ENCODE measurements at places on chromosomes 2 and 18.

GRCh38 chr2:208311954-208312353 is 45.9 kb downstream of the PIKFYVE start:
- no peak for DNase-seq

DNA sequence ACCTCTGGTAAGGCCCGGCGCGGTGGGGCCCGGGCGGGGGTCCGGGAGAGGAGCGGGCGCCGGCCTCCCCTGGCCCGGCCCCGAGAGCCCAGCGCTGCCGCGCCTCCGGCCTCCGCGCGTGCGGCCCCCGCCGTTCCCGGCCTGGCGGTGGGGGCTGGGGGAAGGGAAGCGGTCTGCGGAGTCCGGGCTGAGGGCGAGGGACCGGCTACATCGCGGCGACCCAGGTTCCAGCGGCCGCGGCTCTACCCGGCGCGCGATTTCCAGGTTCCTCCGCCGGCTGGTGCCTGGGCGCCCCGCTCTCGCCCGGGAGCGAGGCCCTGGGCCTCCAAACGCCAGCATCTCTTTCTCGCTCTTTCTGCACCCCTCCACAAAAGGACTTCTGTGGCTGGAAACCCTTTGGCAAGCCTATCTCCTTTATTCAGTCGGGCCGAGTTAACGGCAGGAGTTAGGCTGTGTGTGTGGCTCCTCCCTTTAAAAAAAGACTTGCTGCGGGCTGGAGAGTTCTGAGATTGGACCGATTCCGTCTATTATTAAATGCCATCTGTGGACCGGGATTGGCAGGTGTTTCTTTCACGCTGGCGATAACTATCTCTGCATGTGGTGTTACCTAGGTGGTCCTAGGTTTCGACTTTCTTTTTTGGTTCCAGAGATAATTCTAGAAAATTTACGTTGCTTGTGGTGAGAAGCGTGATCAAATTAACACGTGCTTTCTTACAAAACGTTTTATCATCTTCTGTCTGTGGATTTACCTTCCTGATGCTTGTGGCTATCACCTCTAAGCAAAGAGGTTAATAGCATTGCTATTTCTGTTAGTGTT is 592 bp downstream of the ME2 start:
- peak; percentile 52 for DNase-seq

DNA sequence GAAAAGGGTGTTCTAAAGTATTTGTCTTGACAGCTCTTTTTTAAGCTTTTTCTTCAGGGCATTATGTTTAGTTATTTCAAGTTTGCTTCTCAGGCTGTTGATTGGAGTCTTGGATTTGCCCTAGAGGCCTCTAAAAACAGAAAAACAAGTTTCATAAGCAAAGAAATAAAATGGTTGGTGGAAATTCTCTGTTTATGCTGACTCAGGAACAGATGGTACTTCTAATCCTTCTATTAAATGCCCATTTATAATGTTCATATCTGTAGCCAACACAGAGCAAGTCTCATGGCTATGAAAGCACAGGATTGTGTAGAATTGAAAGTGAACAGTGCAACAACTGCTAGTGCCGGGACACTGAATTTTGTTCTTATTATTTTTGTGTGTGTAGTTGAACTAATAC is 60.4 kb downstream of the KCNJ3 start:
- no peak for DNase-seq

GRCh38 chr2:121120411-121120810 is 164.6 kb downstream of the TFCP2L1 start:
- no peak for DNase-seq

- DNase-seq: no peak
Measured at GRCh38 chr2:26569216-26570082, 71.7 kb downstream of the CIB4 start.

- DNase-seq: no peak
Measured at GRCh38 chr2:208326016-208326415, 60.0 kb downstream of the PIKFYVE start.

DNA sequence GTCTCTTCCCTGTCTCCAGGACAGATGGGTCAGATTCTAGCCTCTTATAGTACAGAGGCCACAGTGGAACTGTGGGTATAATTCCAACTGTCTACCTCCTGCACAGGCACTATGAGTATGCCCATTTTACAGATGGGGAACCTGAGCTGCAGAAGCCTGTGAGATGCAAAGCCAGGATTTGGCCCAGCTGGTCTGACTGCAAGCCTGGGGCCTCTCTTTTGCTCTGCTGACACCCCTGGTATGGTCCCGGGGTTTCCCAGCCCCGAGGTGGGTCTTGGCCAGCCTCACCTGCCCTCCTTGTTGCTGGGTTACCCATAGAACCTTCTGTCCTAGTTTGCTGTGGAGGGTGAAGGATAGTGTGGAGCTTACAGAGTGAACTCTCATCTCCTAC is 9.8 kb downstream of the HS6ST1 start:
- DNase-seq: no peak

DNA sequence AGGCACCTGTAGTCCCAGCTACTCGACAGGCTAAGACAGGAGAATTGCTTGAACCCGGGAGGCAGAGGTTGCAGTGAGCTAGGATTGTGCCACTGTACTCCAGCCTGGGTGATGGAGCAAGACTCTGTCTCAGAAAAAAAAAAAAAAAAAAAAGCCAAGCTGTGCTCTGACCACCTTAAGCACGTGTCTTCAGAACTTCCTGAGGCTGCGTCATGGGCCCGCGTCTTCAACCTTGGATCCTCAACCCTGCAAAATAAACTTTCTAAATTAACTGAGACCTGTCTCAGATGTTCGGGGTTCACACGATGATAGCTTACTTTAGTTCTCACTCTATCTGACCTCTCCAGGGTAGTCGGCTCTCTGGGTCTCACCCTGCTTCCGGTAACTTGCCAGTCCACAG is 65.8 kb upstream of the CABLES1 start:
- DNase-seq: peak; percentile 34

- no peak for DNase-seq
Measured at GRCh38 chr2:199460846-199461710, 3.3 kb upstream of the SATB2 start.

GRCh38 chr2:6526093-6526824 is 339.4 kb downstream of the CMPK2 start:
- no peak for DNase-seq

DNA sequence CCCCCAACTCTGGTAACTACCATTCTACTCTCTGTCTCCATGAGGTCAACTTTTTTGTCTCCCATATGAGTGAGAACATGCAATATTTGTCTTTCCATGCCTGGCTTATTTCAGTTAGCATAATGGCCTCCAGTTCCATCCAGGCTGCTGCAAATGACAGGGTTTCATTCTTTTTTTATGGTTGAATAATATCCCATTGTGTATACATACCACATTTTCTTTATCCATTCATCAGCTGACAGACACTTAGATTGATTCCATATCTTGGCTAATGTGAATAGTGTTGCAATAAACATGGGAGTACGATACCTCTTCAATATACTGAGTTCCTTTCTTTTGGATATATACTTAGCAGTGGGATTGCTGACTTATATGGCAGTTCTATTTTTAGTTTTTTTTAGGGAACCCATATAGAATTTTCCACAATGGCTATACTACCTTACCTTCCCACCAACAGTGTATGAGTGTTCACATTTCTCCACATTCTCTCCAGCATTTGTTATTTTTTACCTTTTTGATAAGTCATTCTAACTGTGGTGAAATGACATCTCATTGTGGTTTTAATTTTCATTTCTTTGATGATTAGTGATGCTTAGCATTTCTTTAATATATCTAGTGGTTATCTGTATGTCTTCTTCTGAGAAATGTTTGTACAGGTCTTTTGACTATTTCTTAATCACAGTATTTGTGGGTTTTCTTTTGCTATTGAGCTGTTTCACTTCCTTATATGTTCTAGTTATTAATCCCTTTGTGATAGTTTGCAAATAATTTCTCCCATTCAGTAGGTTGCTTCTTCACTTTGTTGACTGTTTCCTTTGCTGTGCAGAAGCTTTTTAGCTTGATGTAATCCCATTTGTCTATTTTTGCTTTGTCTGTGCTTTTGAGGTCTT is 112.2 kb downstream of the SRBD1 start:
- DNase-seq: no peak

DNA sequence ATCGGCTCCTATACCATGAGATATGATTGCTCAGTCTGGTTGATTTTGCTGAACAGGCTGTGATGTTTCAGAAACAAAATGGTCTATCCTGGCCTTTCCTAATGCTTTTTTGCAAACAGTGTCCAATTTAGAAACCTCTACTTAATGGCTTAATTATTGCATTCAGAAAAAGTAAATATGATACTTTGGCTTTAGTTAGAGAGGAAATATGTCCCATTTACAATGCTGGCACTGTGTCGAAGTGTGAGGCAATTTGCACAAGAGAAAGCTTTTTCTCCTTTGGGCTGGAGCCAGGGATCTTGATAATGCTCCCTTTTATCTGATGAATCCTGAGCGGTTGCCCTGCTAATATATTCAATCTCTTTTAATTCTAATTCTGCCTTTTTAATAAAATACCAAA is 418.9 kb downstream of the EPHA4 start:
- DNase-seq: no peak

- DNase-seq: no peak
Measured at GRCh38 chr2:190505696-190506095, 28.8 kb downstream of the NEMP2 start.

DNA sequence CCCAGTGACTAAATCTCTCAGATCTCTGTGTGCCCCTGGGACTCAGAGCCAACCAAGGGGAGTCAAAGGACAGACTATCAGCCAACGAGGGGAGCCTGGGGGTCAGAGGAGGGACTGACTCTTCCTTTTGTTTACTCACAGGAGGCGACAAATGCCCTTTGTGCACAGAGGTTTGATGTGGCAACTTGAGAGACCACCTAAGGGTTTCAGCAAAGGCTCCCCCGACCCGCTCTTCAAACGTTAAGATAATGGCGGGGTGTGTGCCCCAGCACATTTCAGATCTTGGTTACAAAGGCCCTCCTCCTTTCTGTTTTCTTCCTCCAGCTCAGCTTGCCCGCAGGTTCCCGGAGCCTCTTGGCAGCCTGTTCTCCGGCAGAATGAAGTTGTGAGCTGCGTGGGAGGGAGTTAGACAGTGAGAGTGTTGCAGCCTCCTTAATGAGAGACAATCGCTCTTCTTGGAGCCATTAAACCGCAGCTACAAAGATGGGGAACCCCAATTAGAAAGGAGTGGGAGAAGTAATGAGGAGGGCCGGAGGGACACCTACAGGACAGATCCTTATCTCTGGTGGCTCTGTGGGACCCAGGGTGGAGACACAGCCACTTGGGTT is 76.2 kb downstream of the KIAA2012 start:
- DNase-seq: no peak

- no peak for DNase-seq
Measured at GRCh38 chr2:215313255-215313613, 1.4 kb downstream of the ATIC start.

DNA sequence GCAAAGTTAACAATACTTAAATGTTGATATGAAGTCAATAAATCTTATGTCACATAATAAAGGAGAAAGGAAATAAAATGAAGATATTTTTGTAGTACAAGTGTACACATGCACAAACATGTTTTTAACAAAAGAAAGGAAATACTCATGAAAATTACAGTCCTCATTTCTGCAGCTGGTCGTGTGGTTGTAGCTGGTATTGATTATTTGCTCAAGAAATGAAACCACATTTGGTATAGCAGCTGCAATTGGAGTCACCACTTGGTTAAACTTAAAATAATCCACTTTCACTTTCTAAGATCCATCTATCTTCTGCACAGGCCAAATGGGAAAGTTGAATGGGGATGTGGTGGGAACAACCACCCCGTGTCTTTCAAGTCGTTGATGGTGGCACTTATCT is 580.5 kb upstream of the NRXN1 start:
- DNase-seq: no peak

DNA sequence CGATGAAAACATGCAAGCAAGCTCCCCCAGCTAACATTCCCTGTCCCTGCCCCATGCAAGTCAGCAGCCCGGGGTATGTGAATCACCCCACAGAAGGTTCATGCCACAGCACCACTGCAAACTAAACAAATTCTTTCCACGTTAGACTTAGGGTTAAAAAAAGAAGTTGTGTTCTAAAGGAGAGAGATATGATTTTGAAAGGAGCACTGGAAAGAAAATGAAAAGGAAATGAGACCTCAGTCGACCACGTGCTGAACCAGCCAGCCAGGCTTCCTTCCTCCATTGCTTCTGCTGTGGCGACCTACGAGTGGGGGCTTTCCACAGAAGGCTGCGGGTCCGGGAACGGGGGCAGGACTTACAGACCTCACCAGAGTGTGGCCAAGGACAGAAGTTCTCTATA is 52.0 kb downstream of the ARL4C start:
- DNase-seq: peak; percentile 70

DNA sequence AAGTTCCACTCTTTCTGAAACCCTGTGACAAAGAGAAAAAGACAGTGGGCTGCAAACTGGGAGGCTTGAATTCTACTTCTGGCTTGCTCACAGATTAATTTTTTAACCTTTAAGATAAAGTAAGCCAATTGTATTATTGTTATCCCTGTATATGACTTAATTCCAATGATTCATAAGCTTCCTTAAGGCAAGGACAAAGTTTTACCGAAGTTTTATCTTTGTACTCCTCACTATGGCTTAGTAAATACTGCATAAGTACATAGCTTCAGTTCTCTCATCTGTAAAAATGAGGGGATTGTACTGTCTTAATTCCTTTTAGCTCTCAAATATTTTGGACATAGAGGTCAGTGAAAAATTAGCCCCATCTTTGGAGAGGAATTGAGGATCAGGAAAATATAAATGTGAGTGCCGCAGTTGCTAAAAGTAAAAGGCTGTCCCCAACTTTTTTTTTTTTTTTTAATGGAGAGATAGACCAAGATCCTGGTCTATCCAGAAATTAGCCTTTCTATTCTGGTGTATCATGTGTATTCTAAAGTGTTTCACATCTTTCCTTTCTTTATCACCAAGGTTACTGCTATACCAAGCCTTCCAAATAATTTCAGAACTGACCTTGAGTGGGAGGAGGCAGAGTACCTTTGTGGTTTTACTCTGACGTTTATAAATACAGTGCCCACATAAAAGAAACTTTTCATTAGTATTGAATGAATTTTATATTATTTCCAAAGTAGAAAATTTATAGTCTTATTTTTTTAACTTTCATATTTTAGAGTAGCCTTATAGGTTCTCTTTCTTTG is 13.3 kb downstream of the RELCH start:
- DNase-seq: no peak

- no peak for DNase-seq
Measured at GRCh38 chr2:238689871-238690389, 158.0 kb upstream of the TWIST2 start.

DNA sequence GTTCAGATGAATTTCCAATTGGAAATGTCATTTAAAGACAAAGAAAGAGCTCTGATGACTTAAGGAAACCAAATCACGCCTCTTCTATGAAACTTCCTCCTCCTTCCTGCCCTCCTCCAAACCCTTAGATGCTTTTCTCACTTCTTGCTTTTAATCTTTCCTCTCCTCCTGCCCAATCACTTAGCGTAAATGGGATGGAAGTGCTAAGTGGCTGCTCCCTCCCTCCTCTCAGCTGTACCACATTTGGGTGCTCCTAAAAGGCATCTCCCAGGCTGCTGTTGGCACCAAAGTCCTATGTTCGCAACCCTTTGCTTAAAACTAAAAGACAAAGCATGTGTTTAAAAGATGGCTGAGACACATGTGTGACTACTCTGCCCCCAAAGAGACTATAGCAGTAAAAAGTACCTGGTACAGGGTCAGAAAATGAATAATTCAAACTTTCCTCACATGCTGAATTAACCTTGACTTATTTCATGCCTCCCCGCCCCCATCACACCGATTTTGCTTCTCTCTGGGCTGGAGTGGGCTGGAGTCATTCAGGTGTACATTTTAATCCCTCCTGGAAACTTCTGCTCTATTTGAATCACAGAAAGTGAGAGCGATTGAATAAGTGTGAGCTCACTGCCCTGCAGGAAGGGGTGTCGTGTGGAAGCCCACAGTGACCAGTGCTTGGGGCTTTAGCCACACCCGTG is 59.2 kb upstream of the KLF7 start:
- peak; percentile 77 for DNase-seq
